ENCODE measurements at places on chromosomes 3 and 15.
A peak's percentile ranks its signal among the peaks of the same experiment; 100 is the strongest.

- peak; percentile 89 for DNase-seq
Measured at GRCh38 chr3:136728918-136729317, 23.3 kb downstream of the STAG1 start.

GRCh38 chr3:32340039-32340438 lies 51.6 kb upstream of the CMTM7 start:
- peak; percentile 43 for DNase-seq

DNA sequence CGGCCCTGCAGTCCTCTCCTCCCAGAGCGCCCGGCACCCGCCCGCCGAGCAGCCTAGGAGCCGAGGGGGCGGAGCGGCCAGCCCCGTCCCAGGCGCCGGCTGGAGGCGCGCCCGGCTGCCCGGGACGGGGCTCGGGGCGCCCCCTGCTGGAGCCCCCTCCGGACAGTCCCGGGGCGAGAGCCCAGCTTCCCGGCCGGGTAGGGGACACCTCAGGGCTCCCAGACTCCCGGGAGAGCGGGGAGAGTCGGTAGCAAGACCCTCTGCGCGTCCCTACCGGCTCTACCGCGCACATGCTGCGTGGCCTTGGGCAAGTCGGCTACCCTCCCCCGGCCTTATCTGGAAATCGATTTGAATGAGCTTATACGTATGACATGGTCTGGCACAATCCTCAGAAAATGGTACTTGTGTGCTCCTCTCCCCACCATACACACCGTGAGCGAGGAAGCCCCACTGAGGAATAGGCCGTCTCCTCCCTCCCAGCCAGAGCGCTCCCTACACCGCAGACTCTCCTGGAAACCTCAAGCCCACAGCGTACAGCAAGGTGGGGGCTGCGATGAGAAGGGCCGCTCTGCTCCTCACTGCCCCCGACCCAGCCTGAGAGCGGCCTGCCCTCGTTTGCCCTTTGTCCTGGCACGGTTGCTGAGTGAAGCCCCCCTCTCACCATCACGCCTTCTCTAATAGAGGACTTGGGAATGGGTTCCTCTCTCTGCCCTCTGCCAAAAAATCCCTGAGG lies at the start of gene DAPK2:
Gene DAPK2 (minus strand): TSS at position 65 of the 733 bp plus-strand sequence. CDS start 6,224 bp downstream, outside the sequence.
- DNase-seq = peak; percentile 76

- no peak for DNase-seq
Measured at GRCh38 chr15:81296673-81297072, 27.3 kb downstream of the STARD5 start.

GRCh38 chr3:56309465-56309864 lies 158.8 kb downstream of the ERC2 start:
- no peak for DNase-seq

DNA sequence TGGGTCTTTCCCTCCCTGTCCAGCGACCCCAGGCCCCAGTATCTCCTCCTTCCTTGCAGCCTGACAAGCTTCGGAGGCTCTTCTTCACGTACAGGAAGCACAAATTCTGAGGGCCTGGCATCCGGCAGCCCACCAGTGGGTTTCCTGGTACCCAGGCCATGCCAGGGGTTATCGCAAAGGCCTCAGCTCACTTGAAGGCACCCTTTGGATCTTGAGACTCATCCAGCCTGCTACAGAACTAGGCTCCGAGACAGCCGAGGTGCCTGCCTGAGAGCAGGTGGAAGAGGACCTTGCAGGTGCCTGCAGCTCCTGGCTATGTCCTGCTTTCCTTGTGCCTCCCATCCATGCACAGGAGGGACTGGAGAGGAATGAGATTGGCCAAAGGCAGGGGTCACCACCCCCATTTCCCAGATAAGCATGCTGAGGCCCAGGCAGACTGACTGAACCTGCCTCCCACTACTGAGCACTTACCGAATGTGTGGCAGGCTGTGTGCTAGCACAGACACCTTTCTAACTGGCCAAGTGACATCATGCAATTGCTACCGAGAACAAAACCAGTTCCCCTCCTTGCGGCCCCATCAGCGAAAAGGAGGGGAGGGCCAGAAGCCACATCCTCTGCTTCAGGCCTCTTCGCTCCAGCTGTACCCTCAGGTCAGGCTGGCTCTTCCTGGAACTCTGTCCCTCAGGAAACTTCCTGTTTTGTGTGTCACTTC lies 11.2 kb downstream of the SH2D7 start:
- no peak for DNase-seq

DNA sequence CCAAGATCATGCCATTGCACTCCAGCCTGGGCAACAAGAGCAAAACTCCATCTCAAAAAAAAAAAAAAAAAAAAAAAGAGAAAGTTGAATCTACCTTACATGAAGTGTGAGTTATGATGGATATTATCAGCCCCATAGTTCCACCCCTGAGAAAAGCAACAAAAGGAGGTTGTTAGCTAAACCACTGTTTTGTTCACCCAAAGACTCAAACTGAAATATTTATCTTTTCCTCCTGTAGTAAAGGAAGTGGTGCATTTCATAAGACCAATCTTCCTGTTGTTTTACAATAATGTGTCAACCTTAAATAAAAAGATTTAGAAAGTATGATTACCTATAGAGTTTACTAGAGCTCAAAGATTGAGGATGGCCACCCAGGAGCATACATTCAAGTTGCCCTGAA lies 18.7 kb upstream of the TRMT10C start:
- no peak for DNase-seq

DNA sequence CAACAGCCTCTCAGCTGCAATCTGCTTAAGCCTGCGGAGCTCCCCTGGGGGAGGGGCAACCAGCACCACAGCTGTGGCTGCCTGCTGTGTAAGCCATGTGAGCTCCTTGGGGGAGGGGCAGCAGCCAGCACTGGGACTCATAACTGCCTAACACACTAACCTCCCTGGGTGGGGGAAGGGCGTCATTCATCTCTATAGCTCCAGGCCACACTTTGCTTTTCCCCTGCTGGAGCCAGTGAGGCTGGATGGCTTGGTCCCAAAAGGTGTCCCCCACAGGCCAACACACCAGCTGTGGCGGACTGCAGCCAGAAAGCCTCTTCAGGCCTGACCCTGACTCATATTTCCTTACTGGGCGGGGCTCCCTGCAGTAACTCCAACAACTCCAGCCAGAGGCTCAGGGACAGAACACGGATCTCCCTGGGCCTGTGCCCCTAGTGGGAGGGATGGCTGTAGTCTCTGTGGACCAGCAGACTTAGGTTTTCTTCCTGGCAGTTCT lies 129.8 kb downstream of the PPM1L start:
- peak; percentile 35 for DNase-seq

GRCh38 chr15:66482539-66482938 lies 15.0 kb downstream of the SNAPC5 start:
- no peak for DNase-seq

- DNase-seq = no peak
Measured at GRCh38 chr15:56892659-56893363, 25.6 kb upstream of the TCF12 start.

GRCh38 chr15:69828181-69828828 lies 269.4 kb downstream of the TLE3 start:
- DNase-seq = no peak

DNA sequence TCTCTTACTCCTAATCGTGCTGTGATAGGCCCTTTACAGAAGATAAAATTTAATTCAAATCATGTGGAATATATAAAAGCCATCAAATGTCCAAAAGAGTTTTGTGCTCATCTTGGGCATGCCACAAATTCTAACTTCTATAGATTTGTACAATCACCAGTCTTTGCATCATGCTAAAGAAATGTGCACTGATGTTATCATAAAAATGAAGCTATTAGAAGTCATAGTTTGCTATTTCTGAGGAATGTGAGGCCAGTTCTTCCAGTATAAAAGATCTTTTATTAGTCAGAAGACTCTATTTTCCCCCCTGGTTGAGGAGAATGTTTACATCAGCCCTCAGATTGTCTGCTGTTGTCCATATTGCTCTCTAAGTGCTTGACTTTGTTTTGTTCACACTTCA lies 2.1 kb upstream of the ANXA2 start:
- peak; percentile 89 for DNase-seq

- peak; percentile 42 for DNase-seq
Measured at GRCh38 chr3:178059836-178060235, 476.4 kb upstream of the KCNMB2 start.

DNA sequence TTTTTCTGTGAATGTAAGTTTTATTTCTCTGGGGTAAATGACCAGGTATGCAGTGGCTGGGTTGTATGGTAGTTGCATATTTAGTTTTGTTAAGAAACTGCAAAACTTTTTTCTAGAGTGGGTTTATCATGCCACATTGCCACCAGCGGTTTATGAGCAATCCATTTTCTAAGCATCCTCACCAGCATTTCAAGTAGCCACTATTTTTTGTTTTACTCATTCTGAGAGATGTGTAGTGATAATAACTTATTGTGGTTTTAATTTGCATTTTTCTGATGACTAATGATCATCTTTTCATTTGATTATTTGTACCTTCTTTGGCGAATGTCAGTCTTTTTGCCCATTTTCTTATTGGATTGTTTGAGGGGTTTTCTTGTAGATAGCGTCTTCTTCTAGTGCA lies 56.2 kb downstream of the SPRED1 start:
- DNase-seq = no peak

DNA sequence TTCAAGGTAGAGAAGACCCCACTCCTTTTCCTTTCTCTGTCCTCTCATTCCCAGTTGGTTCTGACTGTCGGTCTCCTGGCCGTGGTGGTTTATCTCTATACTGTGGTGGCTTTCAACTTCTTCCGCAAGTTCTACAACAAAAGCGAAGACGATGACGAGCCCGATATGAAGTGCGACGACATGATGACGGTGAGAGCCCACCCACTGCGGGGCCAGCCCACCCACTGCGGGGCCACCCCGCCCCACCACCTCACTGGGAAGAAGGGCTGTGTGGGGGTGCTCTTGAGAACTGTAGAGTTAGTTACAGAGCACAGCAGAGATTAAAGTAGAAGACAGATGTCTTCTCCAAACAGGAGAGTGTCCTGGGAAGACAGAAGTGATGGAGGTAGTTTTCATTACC lies 110.6 kb upstream of the CHRM5 start:
- no peak for DNase-seq

DNA sequence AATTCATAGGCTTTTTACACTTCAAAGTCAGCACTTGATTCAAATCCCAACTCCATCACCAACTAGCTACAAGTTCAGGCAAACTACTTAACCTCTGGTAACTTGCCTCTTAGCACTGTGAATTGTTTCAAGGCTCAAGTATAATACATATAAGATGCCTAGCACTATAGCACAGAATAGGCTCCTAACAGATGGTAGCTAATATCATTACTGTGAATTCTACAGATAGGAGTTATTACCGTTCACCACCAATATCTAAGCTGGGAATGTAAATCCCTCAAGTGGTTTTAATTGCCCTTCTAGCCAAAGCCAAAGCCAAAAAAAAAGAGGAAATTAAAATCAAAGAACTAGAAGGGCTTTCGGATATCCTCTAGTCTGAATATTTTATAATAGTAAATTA lies 15.4 kb downstream of the DLG1 start:
- DNase-seq = no peak

- peak; percentile 24 for DNase-seq
Measured at GRCh38 chr3:43497905-43498365, 123.9 kb downstream of the ANO10 start.

DNA sequence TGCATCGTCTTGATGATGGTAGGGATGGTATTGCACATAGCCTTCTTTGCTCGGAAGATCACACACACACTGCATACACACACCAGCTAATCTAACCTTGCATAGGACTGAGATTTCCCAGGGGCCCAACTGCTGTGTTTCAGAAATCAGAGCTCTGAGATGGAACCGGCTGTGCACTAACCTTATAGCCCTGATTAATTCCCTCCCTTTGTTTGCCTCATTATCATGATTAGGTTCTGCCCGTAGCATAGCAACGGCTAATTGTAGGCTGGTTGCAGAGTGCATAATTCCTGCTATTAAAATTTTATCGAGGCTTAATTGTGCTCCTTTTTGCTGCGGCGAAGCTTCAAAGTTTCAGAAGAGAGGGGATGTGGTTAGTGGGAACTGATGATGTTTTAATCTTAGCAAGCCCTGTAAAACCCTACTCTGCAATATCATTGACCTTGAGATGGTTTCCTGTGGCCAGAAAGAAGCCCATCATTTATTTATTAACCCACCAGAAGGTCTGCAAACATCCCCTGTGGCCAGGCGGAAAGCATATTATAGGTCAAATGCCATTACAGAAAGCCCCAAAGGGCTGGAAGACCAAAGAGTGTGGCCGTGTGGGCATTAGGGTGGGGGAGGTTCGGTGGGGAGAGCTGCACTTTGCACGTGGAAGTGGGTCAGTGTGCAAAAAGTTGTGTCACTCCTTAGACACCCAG lies 56.2 kb upstream of the GLCE start:
- no peak for DNase-seq

- DNase-seq = peak; percentile 70
Measured at GRCh38 chr3:123880998-123881561, 3.1 kb downstream of the MYLK start.

- DNase-seq = no peak
Measured at GRCh38 chr3:7489417-7489816, 628.5 kb downstream of the GRM7 start.

DNA sequence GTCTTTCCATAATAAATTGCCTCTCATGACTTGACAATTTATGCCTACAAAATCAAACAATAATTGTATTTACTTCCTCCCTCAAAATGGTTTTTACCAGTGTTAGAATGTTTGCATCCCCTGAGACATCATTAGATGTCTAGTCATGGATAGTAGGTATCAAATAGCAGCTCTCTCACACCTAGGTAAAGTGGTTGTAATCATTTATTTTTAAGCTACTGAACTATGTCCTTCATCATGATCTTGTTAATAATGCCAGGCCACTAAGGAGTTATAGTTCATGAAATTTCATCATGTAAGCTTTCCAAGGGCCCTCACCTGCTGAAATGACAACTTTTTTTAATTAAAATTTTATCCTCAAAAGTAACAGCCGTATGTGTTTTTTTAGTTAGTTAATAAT lies 134.1 kb downstream of the ARPP21 start:
- no peak for DNase-seq

- no peak for DNase-seq
Measured at GRCh38 chr3:189786479-189787064, 155.4 kb downstream of the TP63 start.

DNA sequence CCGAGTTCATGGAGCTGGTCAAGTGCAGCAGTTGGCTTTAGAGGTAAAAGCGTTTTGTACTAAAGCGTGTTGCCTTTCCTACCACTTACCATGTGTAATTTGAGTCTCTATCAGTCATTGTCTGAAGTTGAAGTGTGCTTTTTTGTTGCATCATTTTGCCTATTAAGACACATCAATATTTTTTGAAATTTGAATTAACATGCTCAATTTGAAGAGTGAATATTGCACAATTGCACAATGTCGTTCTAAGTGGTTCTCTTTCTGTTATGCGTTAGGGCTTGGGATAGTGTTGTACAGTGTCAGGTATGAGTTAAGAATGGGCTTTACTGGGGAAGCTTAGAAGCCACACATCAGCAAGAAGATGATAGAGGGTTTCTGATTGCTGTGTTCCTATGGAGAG lies 84.0 kb upstream of the ACKR4 start:
- no peak for DNase-seq

DNA sequence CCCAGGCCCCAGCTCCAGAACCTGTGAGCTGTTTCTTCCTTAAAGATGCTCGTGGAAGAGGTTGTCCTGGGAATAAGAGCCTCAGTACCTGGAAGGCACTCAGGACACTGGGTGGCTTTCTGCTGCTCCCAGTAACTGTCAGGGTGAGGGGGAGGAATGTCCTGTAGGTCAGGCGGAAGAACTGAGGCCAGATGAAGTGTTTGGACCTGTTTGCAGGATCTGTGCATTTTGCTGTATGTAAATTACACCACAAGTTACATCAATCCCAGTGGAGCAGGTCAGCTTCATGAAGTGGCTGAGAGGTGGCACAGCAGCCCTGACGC lies 27.1 kb downstream of the HDAC11 start:
- no peak for DNase-seq

- DNase-seq = no peak
Measured at GRCh38 chr3:43210049-43211027, 76.0 kb upstream of the SNRK start.

GRCh38 chr3:187186801-187187421 lies 10.4 kb upstream of the RTP1 start:
- peak; percentile 85 for DNase-seq
